ENCODE measurements at places on chromosomes 1 and 21.

- no peak for DNase-seq
These were observed 459 bp downstream of the SERBP1 start for GRCh38 chr1:67429528-67430357.

DNA sequence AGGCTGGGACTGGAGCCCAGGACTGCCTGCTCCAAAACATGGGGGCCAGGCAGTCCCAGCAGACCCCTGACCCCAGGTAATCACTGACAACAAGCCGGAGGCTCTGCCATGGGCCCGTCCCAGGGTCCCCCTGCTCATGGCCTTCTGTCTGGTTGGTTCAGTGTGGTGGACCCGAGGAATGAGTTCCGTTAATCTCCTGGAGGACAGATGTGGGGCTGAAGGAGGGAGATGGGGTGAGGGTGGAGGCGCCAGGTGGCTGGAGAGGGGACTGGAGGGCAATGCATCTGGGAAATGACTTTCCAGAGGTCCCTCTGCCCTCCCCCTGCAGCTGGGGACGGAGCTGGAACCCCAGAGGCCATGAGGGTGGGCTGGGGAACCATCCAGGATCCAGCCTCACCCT is 103.2 kb downstream of the EBNA1BP2 start:
- DNase-seq: no peak

DNA sequence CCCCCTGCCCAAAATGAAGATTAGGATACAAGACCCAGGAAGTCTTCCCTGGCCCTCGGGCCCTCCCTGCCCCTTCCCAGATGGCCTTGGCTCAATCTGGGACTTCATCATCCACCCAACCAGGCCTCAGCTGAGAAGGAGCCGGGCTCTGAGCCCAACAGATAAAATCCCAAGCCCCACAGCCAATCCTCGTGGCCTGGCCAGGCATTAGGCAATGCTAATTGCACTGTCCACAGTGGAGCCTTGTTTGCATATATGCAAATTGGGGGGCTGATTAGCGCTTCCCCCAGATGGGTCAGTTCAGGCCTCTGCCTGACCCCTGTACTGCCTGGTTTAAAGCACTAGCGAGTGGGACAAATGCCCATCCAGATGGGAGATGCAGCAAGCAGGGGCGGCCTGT is 34.9 kb downstream of the IGSF21 start:
- no peak for DNase-seq

DNA sequence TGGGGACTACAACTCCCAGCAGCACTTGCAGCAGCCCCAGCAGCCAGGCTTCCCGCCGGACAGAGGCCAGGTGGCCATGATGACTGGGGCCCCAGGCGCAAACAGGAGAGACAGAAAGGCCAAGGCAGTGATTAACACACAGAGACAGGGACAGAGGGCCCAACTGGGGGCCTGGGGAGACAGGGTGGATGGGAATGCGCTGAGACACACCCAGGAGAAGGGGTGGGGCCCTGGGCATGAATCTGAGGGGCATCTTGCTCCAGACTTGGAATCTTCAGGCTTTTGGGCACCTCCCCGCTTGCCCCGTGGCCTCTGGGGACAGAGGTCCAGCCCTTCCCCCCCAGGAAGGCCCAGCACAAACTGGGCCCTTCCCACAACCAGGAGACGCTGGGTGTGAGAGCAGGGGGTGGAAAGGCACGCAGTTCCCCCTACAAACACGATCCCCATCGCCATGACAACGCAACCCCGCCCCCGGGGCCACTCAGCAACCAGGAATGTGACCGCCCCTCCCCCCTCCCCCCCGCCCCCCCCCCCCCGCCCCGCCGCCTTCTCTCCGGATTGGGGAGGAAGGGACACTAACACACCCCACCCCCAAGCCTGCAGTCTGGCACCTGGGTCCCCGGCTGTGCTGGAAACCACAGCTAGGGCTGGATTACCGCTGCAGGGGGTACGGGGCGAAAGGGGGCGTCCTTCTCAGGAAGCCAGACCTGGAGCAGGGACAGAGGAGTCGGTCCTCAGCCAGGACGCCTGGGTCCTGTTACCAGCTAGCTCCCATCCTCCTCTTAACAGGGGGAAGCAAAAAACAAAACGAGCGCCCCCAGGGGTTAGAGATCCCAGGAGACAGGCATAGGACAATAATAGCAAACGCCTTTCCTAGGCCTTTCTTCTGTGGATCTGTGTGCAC is 4.5 kb downstream of the HDGF start:
- no peak for DNase-seq

DNA sequence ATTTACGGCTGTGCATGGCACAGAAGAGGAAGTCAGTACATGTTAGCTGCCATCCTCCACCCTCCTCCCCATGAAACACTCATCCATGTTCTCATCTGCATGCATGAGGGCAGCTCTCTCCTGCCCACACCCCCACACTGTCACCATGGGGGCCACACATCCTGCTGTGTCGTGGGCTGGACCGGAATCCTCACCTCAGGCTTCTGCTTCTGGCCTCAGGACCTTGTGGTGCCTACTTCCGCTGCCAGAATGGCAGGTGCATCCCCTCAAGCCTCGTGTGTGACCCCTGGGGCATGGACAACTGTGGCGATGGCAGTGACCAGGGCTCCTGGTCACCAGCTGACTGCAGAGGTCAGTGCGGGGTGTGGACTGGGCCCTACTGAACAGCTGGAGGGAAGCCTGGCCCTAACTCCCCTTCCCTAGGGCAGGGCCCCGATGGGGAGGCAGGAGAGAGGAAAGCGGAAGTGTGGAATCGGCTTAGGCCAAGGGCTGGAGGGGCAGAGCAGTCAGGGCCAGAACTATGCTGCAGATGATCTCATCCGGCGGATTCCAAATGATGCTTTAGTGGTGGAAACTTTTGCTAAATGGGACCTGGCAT is 3.8 kb downstream of the LDLRAD2 start:
- no peak for DNase-seq

DNA sequence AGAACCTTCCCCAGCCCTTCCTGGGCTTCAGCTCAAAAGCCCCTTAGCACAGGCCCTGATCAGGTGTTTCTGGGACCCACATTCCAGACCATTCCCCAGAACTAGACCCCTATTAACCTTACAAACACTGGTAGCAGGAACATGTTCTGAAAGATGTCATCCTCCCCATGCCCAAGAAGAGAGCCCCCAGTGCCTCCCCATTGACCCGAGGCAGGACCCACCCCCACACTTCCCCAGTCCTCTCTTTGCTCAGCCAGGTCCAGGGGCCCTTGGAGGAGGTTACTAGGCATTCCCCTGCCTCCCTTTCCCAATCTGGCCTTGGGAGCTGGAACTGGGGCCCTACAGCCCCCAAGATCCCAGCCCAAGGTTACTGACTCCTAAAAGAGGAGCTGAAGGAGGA is 38.9 kb upstream of the HMGB4 start:
- no peak for DNase-seq

GRCh38 chr1:89660224-89661061 is 27.5 kb downstream of the LRRC8C start:
- no peak for DNase-seq

- no peak for DNase-seq
These were observed 28.6 kb downstream of the AGPAT3 start for GRCh38 chr21:43893536-43894205.
